ENCODE measurements at places on chromosomes 4 and X. TPM values are rescaled to one million over a fixed set of nuclear protein-coding genes. Genes with fewer than 3 reads are reported as not detected.

The GPR119 gene
- total RNA-seq: not detected

The SLC10A4 gene
- not detected for total RNA-seq

DNA sequence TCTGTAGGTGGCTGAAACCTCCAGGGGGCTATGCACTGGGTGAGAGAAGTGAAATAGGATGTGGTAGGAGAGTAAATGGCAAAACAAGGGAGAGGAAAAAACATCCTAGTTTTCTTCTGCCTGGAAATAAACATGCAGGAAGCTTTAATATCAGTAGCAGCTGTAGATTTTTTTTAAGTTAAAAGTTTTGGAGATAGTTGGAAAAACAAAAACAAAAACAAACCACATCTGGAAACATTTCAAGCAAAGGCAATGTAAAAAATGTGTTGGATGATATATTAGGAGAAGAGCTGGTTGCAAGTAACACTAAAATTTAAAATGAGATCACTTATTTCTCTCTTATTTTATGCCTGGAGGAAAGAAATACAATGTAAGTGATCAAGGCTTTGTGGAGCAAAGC is 388.0 kb downstream of the SPRY1 start:
- DNase-seq: no peak

- DNase-seq: no peak
These were observed 409.6 kb downstream of the BCOR start for GRCh38 chrX:39688219-39688575.

GRCh38 chr4:8170341-8170740 is 11.7 kb upstream of the ABLIM2 start:
- no peak for DNase-seq

DNA sequence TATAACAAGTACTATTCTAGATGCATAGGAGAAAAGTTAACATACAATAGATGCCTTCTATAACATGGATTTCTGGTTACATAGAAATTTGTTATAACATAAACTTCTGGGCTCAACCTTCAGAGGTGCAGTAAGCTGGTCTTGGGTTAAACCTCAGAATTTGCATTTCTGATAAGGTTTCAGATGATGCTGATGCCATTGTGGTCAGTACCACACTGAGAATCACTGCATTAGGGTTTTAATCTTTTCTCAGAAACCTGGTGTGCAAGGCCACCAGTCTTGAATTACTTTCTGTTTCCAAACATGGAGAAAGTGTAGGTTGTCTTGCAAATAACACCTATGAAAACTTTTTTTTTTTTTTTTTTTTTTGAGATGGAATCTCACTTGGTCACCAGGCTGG is 146.2 kb downstream of the SPOCK3 start:
- no peak for DNase-seq

Data from dermis blood vessel endothelial cell (primary cell).